Aortic smooth muscle cell (primary cell): ENCODE measurements at places on chromosomes 1 and 21. TPM values are rescaled to one million over a fixed set of nuclear protein-coding genes. Genes with fewer than 3 reads are reported as not detected.

DISC1 gene
- 2.2 and 3.3 TPM in 2 replicates for total RNA-seq

NBPF26 gene
- 11.5 and 33.3 TPM in 2 replicates for total RNA-seq

CLEC20A gene
- total RNA-seq, result not detected in 2 replicates

IGSF3 gene
- total RNA-seq, result 0.25 and 0.53 TPM in 2 replicates

CFAP57 gene
- total RNA-seq, result 0.26 and 0.56 TPM in 2 replicates
